Aorta (tissue), 5 donors: ENCODE measurements at places on chromosomes 11 and 22. TPM values are rescaled to one million over a fixed set of nuclear protein-coding genes. Genes with fewer than 3 reads are reported as not detected.

The OR52H1 gene
- total RNA-seq = 0.78 TPM

The CNIH2 gene
- 0.75 TPM for total RNA-seq

DNA sequence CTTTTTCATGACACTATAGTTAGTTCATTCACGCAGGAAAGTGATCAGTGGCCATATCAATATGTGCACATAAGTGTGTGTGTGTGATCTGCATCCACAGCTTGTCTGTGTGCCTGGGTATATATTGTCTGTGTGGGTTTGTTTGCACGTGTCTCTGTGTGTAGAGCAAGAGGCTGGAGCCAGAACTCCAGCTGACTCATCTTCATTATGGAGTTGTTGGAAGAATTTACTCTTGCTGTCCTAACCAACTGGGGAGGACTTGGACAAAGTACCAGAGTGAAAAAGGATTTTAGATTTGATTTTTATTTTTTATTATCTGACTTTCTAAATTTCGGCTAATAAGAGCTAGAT is 63.9 kb downstream of the TP53I11 start:
- H3K36me3 ChIP-seq = no peaks in the 10 kb centered on the region
- H3K4me1 ChIP-seq = no peaks in the 10 kb centered on the region
- H3K4me3 ChIP-seq = no peak overlapping the region

DNA sequence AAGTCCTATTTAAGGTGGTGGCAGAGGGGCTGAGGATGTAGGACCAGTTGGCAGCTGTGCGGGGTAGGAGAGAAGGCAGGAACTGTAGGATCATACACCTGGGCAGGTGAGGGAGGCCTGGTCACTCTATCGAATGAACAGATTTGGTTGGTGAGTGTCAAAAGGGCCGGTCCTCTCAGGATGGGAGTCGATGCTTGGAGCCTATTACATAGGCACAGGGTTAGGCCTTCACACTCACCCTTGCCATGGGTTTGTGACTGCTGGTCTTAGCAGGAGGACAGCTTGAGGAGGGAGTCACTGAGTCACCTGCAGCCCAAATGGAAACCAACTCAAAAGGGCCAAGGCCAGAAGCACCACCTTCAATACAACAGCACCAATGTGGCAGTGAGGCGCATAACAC is 80.2 kb upstream of the NARS2 start:
- no peak for DNase-seq
- H3K27ac ChIP-seq = no peak overlapping the region
- H3K27me3 ChIP-seq = no peaks in the 10 kb centered on the region
- no peaks in the 10 kb centered on the region for H3K36me3 ChIP-seq
- no peaks in the 10 kb centered on the region for H3K4me1 ChIP-seq
- H3K4me3 ChIP-seq = no peak overlapping the region

- peak overlapping the region; percentile 31 for H3K27ac ChIP-seq
- DNase-seq = no peak
- H3K4me3 ChIP-seq = no peak overlapping the region
Measured at GRCh38 chr11:64867748-64868462, 10.5 kb downstream of the EHD1 start.
